ENCODE measurements at places on chromosomes 7 and 10. TPM values are rescaled to one million over a fixed set of nuclear protein-coding genes. Genes with fewer than 3 reads are reported as not detected.

SFTPA1 gene
- total RNA-seq, result not detected

ITIH2 gene
- not detected for total RNA-seq

ANKRD1 gene
- 0.66 TPM for total RNA-seq

DNA sequence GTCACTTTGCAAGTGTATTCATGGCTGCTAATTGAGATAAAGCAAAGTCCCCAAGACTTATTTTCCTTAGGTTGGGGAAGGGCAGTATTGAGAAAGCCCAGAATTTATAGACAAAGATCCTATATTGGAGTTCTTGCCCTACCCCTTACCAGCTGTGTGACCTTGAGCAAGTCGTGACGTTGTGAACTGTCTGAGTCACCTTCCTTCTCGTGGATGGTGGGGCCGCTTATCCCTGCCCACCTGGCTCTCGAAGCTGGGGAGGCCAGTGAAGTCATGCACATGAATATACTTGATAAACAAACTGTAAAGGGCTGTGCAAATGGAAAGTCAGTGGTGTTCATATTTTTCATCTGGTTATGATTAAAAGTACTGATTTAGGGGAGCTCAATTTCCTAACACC lies 127.4 kb downstream of the TACC2 start:
- no peak for DNase-seq

DNA sequence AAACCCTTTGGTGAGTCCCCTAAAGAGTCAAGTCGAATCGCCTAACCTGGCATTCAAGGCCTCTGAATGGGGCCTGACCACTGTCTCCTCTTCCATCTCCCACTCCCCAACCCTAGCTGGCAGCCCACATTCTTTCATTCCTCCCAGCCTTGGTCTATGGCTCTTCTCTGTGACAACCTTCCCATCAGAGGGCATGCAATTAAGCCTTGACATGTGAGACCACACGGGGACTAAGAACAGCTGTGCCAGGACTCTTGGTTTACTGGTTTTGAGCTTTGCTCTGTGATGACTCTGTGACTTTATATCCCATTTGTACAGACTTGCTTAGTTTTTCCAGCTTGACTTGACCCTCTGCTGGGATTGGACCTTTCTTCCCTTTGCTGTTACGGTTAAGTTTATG lies 116.6 kb downstream of the BUB3 start:
- DNase-seq, result no peak

DNA sequence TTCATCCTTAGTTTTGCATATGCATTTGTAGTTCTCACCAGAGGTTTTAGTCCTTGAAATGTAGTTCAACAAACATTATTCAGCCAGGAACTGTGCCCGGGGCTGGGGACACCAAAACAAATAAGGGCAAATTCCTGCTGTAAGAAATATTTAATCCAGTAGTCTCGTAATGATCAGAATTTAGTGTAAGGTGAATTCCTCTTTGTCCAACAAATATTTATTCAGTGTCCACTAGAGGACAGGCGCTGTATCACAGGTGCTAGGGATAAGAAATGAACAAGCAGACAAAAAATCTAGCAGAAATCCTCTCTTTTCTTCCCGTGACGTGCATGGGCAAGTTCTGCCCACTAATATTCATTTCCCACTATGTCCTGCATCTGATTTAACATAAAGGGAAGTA lies 17.6 kb downstream of the LGI1 start:
- no peak for DNase-seq
